Karpas-422 (cell line): ENCODE measurements at places on chromosomes 6 and 20.

GRCh38 chr20:59692139-59692538 is 87.8 kb downstream of the PHACTR3 start:
- no peak for DNase-seq

GRCh38 chr6:107304421-107305025 is 154.8 kb downstream of the PDSS2 start:
- no peak for DNase-seq

DNA sequence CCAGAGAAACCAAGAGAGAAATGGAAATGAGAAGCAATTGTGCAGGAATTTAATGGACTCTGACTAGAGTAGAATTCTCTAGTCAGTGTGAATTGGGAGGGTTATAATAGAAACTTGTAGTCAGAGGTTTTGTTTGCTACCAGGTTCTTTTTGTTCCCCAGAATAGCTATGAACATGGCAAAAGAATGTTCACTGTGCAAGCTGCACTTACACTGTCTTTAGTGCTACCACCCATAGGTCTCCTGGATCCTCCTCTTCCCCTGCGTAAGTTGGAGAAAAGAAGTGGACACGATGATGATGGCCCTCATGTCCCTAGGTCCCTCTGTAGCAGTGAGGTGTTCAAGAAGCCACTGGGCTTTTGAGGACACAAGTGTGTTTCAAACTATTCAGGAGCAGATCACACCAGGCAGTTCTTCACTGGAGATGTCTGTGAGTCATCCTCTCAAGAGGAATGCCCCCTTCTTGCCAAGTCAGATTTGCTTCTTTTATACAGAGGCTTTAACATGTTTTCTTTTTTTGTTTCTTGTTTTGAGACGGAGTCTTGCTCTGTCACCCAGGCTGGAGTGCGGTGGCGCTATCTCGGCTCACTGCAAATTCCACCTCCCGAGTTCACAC is 47.6 kb upstream of the SMIM8 start:
- DNase-seq = no peak

DNA sequence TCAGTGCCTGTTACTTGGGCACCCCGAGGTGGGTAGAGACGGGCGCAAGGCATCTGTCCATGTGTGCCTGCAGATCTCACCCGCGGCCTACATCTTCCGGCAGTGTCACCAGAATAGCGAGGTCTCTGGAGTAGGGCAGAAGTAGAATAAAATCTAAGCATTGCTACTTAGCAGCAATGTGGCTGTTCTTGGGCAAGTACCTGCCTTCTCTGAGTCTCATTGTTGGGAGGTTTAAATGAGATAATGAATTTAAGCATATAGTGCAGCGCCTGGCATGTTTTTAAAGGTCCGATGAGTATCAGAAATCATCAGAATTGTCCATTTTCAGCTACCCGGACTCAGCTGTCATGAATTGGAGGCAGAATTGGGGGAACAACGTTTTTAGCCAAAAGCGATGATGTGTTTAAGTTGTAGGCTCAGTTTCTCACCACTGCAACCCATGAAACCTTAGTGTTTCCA is 800 bp downstream of the ABCC10 start:
- DNase-seq = no peak

DNA sequence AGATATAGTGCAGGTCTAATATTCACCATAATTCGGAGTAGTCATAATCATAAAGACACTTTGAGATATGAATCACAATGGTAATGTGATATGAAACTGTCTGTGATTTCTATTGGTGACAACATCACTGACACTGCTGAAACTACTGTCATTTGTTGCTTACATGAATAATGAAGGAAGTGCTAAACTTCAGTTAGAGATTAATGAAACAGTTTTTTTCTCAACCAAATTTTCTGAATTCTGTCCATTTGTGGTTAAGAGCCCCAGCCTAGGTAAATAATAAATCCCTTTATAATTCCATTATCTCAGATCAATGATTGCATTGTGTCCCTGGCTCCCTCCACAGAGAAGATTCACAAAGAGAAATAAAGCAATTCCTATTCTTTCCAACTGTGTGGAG is 122.6 kb downstream of the HIVEP2 start:
- no peak for DNase-seq

DNA sequence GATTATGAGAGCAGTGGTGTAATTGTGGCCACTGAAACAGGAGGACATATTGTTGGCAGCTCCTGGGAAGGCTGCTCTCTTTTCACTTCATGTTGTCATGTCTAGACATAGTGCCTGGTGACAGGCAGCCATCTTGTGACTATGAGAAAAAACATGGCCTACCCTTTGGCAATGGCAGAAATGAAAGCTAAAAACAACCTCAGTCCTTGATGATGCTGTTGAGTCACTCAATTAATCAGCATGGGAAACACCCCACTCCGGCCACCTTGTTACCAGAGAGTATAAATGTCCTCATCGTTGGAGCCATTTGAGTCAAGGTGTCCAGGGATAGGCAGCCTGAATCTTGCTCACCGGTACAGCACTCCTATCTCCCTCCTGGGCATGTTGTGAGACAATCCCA is 31.2 kb upstream of the HMGA1 start:
- no peak for DNase-seq

DNA sequence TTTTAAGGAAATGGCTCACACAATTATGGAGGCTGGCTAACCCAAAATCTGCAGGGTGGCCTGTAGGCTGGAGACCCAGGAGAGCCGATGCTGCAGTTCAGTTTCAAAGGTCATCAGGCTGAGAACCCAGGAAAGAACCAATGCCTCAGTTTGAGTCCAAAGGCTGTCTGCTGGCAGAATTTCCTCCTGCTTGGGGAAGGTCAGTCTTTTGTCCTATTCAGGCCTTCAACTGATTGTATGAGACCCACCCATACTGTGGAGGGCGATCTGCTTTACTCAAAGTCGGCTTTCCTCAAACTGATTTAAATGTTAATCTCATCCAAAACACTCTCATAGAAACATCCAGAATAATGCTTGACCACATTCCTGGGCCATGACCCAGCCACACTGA is 189.7 kb upstream of the CDYL start:
- DNase-seq = no peak

DNA sequence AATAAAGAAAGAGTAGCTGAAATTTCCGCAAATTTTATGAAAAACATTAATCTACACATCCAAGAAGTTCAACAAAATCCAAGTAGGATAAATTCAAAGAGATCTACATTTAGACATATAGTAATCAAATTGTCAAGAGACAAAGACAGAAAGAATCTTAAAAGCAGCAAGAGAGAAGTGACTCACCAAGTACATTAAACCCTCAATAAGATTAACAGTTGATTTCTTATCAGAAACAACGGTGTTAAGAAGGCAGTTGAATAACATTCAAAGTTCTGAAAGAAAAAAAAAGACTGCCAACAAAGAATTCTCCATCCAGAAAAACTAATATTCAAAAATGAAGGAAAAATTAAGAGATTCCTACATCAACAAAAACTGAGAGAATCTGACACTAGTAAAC is 19.2 kb downstream of the BPIFA1 start:
- DNase-seq = no peak

- no peak for DNase-seq
Observed at GRCh38 chr20:33160681-33161080, 7.3 kb upstream of the BPIFA2 start.

DNA sequence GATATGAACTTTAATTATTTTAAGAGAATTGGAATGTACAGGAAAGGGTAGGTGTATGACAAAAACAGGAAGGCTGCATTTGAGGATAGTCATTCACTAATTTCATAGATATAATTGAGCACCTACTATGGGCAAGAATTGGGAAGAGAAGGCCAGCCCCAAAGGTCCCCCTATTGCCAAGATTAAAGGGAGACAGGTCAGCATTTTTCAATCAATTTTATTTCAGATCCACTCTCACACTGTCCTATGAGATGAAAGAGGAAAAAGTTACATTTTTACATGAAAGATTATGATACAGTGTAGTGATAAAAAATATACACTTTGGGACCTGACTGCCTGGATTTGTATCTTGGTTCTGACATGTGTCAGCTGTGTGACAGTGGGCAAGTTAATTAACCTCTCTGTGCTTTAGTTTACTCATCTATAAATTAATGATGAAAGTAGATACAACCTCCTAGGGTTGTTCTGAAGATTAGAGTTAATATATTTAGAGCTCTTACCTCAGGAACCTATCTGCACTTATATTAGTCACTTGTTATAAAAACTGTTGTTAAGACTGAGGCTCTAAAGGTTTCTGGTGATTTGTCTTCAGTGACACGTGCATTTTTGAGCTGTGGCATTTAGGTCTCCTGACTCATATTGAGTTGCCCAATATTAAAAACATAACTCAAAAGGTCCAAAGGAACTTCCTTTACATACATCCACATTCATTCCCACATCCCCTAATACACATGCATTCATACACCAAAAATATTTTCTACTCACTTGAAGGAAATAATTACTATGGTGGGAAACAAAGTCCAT is 45.7 kb downstream of the SCGN start:
- DNase-seq = no peak

GRCh38 chr20:25308671-25309394 is 60.9 kb downstream of the PYGB start:
- DNase-seq = no peak
